ENCODE measurements at places on chromosomes 4 and X.

- no peak for DNase-seq
These were observed 313.4 kb downstream of the TENM3 start for GRCh38 chr4:182556580-182556979.

GRCh38 chr4:169219440-169219839 is 51.3 kb downstream of the SH3RF1 start:
- no peak for DNase-seq

DNA sequence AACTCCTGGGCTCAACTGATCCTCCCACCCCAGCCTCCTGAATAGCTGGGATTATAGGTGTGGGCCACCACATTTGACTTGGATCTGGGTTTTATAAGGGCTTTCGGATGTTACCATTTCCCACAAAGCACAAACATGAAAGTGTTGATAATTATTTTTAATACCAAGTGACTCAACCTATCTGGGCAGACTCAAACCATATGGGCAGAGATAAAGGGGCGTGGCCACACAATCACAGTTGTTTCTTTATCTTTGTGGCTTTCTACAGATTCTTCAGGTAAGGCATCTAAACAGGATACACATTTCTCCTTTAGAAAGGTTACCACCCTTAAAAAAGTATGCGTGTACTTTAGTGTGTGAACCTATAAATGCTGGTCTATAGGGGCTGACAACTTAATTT is 122.5 kb downstream of the ZNF827 start:
- no peak for DNase-seq

DNA sequence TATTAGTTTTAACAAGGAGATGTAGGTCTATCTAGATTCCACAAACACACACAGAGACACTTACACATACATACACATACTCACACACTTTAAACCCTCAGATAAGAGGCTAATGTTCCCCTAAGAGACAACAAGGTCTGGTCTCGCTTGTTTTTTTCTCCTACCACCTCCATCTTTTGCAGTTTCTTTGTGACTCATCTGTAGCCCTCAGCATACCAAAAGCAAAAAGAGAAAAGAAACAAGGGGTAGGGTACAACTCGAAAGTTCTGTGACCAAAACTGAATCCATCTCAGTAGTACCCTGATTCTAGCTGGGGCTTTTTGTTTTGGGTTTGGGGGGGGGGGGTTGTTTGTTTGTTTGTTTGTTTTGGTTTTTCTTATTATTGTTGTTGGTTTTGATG is 12.2 kb upstream of the EXOSC9 start:
- no peak for DNase-seq

GRCh38 chrX:883588-883987 is 253.0 kb downstream of the SHOX start:
- no peak for DNase-seq

DNA sequence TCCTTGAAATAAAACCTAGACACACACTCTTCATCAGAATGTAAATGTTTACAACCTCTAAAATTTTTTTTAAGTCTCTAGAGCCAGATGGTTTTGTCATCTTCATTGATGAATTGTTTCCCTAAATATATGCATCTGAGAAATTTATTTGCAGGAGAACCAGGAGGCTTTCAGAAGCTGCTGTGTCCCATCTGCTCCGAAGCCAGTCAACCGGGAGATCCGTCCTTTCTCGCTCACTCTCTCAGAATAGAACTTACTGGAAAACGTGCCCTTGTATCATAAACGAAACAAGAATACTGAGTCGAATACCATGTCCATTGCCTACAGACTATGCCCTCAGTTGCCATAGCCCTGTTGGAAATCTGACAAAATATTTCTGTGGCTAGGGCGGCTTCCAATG is 103.5 kb downstream of the SLC34A2 start:
- no peak for DNase-seq

- no peak for DNase-seq
These were observed 182.1 kb upstream of the MAP3K15 start for GRCh38 chrX:19697416-19697815.

DNA sequence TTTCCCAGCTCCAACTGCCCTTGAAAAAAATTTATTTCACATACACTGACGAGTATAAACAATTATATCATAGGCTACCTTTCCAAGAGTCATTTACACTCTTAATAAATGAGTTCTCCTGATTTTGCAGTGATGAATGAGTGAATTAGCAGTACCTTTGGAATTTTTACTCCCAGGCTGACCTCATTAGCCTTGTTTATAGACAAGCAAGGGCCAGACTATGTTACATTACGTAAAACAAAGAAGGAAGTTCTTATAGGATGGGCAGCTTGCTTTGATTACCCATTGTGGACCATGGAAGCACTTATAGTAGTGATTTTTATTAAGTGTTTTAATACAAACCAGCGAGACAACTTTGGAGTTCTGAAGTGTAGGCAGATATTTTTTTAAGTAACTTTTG is 112.9 kb upstream of the C1QTNF7 start:
- DNase-seq: no peak

- no peak for DNase-seq
These were observed 251.7 kb upstream of the MAD2L1 start for GRCh38 chr4:120318196-120318846.

GRCh38 chr4:162101337-162101736 is 62.5 kb downstream of the FSTL5 start:
- no peak for DNase-seq

DNA sequence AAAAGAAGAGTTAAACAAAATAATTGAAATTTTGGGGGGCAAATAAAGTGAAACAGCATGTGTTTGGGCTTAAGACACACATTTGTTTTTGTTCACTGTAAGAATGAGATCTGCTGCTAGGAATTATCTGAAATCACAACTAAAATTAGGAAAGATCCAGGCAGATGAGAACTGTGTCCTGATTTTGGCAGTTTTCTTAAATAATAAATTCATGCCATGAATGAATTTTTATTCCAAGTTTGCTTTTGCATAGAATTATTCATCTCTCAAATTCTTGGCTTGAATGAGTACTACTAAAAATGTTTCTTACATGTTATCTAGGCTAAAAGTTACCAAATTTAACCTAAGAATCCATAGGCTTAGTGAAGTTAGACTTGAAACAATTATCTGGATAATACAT is 321.7 kb downstream of the ANK2 start:
- no peak for DNase-seq

Data from AG10803 (cell line).